ENCODE measurements at places on chromosomes 5 and 9.
A peak's percentile ranks its signal among the peaks of the same experiment; 100 is the strongest.

DNA sequence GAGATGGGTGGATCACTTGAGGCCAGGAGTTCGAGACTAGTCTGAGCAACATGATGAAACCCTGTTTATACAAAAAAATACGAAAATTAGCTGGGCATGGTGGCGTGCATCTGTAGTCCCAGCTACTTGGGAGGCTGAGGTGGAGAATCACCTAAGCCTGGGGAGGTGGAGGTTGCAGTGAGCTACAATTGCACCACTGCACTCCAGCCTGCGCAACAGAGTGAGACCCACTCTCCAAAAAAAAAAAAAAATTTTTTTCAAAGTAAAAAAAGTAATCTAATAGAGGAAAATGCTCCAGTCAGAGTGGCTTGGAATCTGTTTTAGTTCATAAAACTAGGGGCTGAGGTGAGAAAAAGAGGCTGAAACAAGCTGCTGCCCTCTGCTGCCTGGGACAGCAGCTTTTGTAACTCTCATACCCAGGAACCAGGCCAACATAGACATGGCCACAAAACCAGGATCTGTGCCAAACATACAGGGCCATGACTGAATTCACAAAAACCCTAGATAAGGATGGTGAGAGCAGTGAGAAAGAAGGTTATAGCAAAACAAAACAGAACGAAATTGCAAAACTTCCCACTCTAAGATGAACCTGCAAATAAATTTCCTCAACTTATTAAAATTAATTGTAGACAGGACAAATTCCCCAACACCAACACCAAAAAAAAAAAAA, 13.1 kb upstream of the DCAF12 start:
- ATAC-seq: peak; percentile 34

DNA sequence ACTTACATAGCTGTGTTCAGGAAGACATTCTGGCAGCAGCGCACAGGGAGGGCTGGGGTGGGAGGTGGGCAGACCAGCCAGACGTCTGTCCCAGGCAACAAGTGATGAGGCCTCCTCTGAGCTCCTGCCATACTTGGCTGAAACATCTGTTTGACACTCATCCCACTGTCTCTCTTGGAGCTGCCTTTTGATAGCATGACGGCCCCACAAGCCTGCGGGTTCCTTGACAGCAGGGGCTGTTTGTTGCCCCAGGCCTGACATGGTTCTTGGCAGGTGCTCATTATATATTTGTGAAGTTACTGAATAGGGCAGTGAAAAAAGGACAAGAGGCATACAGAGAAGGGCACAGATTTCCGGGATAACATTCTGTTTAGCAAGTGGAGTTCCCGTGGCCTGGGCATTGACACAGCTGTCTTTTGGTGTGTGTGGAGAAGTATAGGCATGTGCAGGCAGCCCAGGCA, 22.2 kb upstream of the B4GALT1 start:
- no peak for ATAC-seq

- ATAC-seq: no peak
These were observed 98.9 kb upstream of the FCN2 start for GRCh38 chr9:134781591-134782302.

DNA sequence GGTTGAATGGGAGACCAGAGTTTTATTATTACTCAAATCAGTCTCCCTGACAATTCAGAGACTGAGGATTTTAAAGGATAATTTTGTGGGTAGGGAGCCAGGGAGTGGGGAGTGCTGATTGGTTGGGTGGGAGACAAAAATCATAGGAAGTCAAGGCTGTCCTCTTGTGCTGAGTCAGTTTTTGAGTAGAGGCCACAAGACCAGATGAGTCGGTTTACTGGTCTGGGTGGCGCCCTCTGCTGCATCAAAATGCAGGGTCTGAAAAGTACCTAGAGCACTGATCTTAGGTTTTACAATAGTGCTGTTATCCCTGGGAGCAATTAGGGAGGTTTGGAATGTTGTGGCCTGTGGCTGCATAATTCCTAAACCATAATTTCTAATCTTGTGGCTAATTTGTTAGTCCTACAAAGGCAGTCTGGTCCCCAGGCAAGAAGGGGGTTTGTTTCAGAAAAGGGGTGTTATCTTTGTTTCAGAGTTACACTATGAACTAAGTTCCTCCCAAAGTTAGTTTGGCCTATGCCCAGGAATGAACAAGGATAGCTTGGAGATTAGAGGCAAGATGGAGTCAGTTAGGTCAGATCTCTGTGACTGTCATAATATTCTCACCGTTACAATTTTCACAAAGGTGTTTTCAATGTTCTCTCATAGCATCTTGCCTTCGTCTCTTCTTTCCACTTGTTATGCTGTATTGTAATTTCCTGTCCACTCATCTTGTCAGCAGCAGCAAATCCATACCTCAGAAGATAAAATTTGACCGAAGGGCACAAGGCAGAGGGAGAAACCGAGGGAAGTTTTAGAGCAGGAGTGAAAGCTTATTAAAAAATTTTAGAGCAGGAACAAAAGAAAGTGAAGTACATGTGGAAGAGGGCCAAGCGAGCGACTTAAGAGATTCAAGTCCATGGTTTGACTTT, 59.2 kb upstream of the CLINT1 start:
- ATAC-seq: peak; percentile 89

DNA sequence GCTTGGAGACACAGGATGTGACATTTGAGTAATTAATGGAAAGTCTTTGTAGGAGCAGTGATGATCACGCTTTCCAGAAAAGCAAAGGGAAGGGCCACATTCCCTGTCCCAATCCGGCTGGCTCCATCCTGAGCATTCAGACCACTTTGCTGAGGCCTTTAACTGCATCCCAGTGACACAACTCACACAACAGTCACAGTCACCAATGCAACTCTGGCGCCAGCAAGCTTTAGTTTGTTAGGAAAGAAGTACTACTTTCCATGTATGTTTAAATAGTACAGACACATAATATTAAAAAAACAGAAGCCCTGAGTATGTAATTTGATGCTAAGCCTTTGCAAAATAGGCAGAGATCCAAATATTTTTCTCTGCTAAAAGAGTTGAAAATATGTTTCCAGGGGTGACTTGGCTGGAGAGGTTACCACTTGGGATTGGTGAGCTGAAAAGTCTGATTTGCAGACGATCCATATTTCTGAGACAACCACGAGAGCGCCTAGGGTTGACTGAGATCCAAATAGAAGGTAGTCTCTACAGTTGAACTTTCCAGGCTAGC, 31.7 kb upstream of the GAS1 start:
- no peak for ATAC-seq

DNA sequence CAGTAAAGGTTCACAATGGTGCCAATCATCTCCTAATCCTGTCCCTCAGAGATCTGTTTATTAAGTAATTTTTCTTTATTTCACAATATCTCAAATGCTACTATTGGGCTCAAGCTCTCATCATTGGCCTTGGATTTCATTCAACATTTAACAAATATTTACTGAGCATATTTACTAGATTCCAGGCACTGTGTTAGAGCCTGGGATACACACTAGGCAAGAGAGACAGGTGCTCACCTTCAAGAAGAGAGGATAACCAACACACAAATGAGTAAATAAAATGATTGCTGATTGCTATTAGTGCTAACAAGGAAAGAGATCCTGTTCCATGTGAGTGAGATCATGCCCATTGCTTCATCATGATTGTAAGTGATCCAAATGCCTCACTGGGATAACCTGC, 27.4 kb downstream of the PPP2R2B start:
- ATAC-seq: no peak

GRCh38 chr5:74319076-74319475, 321.5 kb downstream of the ENC1 start:
- peak; percentile 68 for ATAC-seq

DNA sequence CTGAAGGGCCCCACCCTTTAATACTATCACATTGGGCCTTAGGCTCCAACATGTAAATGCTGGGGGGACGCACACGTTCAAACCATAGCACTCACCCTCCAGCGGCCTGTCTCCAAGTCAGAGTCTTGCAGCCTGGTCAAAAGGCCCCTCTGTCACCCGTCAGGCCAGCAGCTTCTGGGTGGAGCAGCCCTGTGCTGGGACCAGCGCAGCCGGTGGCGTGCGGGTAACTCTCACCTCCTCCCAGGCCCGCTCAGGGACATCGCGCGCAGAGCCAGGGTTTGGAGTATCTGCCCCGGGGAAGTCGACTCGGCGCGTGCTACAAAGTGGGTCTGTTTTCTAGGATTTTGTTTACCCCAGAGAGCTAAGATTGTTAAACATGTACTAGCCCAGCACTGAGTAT, 93.0 kb upstream of the COL5A1 start:
- no peak for ATAC-seq

- no peak for ATAC-seq
These were observed 492.5 kb downstream of the ACTL7B start for GRCh38 chr9:108363311-108363710.

GRCh38 chr5:139524940-139525585, 36.1 kb upstream of the UBE2D2 start:
- ATAC-seq: no peak

GRCh38 chr5:180486636-180487149, 7.5 kb upstream of the CNOT6 start:
- peak; percentile 12 for ATAC-seq

- no peak for ATAC-seq
These were observed 186.0 kb downstream of the TENT4A start for GRCh38 chr5:6899221-6899620.

- no peak for ATAC-seq
These were observed 1.8 kb downstream of the SQSTM1 start for GRCh38 chr5:179822444-179822990.

- ATAC-seq: no peak
These were observed 44.2 kb upstream of the COL15A1 start for GRCh38 chr9:98899408-98900056.

- ATAC-seq: no peak
These were observed 160.1 kb downstream of the GHR start for GRCh38 chr5:42583322-42583721.

GRCh38 chr5:147140558-147140957, 94.3 kb upstream of the STK32A start:
- no peak for ATAC-seq
